ENCODE measurements at places on chromosomes 12 and 14.

DNA sequence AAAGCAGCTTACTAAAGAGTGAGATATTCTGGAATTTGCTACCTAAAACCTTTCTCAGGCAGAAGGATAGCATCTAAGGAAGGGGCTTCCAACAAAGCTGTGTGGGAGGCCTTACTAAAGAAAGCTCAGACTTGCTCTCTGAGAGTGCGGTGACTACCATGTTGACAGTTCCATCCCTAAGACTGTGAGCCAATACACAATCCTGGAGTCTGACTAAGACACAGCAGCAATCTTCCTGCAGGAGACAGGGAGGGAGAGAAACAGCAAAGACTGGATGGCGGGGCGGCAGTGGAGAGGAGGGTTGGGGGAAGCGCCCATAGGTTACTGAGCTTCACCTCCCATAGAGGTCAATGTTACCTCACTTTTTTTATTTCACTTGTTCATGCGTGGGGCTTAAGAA lies 70.9 kb downstream of the KITLG start:
- no peak for ATAC-seq

- ATAC-seq = peak; percentile 50
These were observed at the start of gene PAPLN for GRCh38 chr14:73237219-73237785. TSS of gene PAPLN (plus strand) at chr14:73237506. CDS start at chr14:73239779, 2,273 bp downstream.

DNA sequence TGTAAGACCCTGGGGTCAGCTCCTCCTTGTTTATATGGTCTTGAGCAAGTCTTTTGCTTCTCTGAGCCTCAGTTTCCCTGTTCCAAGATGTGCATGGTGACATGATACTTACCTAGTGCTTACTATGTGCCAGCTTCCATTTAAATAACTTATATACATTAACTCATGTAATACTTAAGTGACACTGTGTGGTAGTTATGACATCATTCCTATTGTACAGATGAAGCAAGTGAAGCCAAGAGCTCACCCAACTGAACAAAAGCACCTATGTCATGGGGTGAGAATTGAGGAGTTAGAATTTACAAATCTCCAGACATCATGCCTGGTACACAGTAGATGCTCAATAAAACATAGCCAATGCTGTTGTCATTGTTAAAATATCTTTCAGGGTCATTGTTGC lies 41.3 kb upstream of the CMKLR1 start:
- ATAC-seq = no peak

GRCh38 chr12:2494486-2495192 lies 300.1 kb upstream of the FKBP4 start:
- peak; percentile 66 for ATAC-seq

DNA sequence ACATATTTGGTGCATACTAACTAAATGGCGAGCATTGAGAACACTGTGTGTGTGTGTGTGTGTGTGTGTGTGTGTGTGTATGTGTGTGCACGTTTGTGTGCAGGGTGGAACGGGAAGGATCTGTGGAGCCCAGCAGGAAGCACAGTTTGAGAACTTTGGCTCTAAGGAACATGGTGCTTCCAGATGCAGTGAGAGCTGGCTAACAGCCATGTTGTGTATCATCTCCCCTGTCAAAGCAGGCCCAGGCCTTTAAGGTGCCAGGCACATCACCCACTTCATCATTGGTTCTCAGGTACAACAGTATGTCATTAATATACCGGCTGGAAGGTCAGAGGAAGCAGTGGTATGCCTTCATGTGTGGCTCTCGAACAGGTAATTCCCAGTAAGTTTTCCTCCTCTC lies 72.5 kb downstream of the SLC8A3 start:
- ATAC-seq = no peak

GRCh38 chr12:4025181-4026019 lies 152.2 kb upstream of the PARP11 start:
- ATAC-seq = no peak

- ATAC-seq = no peak
These were observed 49.8 kb upstream of the LRRK2 start for GRCh38 chr12:40175045-40175444.

- no peak for ATAC-seq
These were observed 63.2 kb upstream of the RIC8B start for GRCh38 chr12:106711316-106711715.

DNA sequence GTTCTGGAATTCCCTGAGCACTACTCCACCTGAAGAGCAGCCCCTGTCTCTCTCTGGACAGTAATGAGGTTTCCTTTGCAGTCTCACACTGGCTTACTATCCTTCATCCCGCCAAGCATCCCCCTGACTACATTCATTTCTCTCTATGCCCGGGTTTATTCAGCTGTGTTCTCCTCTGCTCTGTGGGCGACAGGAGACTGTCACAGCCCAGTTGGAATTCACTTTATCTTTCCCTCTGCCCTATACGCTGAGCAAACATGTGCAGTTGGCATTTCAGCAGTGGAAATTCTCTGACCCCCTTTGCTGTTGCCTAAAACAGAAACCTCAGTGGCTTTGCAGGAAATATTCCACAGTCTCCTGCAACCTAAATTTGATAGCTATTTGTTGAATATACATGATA lies 83.5 kb upstream of the MAX start:
- ATAC-seq = no peak

- ATAC-seq = no peak
These were observed 186.5 kb downstream of the KCNA5 start for GRCh38 chr12:5230156-5230555.

DNA sequence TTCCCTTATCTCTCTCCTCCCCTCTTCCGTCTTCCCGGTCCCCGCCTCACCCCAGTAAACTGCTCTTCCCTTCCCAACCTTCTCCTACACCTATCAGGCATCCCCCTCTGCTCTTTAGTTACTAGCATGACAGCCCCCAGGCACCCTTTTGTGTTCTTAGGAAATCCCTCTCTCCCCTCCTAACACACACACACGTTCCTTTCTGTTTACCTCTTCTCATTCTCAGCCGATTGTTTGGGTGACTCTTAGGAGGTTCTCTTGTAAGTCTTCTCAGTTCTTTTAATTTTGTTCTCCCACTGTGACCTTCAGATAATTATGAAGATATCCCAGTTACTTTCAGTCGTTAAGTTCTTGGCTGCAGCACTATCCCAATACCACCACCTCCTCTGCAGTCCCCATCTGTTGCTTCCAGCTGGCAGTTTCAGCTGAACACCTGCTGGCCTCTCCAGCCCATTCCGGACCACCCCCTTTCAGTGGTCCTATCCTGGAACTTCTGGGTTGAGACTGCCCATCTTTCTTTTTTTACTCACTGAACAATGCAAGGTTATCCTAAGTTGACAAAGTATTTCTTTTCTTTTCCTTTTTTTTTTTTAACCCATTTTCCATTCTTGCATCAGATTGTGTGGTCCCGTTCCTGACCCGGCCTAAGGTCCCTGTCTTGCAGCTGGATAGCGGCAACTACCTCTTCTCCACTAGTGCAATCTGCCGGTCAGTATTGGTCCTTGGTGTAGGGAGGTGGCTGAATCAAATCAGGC lies 711 bp downstream of the MARS1 start:
- ATAC-seq = no peak

DNA sequence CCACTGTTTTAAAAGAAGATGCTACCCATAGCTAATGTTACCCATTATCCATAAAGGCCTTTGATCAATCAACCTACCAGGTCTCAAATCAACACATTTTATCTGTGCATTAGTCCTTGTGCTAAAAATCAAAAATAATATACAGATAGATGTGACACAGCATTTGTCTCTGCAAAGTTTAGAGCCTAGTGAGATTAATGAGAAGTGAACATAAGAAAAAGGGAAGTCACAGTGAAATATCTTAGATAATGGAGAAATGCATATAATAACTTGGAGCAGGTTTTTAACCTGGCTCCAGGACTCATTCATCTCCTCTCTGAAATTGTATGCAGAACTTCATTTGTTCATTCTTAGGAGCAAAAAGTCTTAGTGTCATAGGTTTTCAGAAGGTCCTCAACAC lies 7.2 kb downstream of the PDE3A start:
- no peak for ATAC-seq

DNA sequence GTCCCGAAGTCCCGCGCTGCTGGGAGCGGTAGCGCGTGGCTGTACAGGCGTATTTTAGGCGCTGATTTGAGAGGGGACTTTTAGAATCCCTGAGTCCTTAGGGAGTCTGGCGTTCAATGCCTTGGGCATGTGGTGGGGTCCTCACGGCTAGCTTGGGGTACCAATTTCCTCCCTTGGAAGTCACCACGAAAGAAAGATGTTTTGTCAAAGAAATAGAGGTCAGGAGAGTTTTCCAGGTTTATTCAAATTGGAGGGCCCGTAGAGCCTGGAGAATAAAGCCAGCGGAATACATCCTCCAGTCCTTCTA lies 63.9 kb downstream of the KLHL28 start:
- ATAC-seq = no peak

- ATAC-seq = no peak
These were observed 146.5 kb downstream of the SRGAP1 start for GRCh38 chr12:63990828-63991547.

GRCh38 chr14:22233377-22233776 lies 355.6 kb downstream of the DAD1 start:
- no peak for ATAC-seq

DNA sequence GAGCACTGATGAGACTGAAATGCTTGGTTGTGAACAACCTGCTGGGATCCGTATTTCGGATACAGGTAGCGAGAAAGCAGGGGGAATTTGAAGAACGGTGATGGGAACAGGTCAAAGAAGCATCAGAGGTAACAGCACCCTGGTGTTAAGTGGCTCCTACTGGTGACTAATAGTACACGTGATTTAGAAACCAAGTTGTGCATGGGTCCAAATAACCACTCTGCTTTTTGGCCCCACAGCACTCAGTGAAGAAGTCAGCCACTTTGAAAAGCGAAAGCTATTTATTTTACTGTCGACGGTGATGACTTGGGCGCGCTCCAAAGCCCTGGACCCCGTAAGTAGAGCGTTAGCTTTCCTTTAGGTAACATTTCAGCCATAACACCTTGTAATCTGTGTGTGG lies 16.7 kb downstream of the AK7 start:
- no peak for ATAC-seq

DNA sequence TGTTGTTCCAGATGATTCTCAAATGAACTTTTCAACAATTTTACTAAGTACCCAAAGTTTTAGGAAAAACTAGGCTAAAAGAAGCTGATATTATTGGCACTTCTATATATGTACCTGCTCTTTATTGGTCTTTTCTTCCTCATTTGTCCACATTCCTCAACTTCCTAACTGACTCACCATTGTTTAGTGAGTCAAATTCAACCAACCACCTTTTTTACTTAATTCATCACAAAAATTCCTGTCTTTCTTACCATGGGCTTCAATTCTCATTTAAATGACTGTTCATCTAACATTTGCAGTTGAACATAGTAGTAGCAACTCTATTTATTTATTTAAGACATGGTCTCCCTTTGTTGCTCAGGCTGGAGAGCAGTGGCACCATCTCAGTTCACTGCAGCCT lies 47.6 kb upstream of the SLC2A13 start:
- no peak for ATAC-seq

- ATAC-seq = no peak
These were observed 965 bp upstream of the NOS1 start for GRCh38 chr12:117362391-117362790.

GRCh38 chr12:66776974-66777373 lies 98.1 kb upstream of the GRIP1 start:
- no peak for ATAC-seq

DNA sequence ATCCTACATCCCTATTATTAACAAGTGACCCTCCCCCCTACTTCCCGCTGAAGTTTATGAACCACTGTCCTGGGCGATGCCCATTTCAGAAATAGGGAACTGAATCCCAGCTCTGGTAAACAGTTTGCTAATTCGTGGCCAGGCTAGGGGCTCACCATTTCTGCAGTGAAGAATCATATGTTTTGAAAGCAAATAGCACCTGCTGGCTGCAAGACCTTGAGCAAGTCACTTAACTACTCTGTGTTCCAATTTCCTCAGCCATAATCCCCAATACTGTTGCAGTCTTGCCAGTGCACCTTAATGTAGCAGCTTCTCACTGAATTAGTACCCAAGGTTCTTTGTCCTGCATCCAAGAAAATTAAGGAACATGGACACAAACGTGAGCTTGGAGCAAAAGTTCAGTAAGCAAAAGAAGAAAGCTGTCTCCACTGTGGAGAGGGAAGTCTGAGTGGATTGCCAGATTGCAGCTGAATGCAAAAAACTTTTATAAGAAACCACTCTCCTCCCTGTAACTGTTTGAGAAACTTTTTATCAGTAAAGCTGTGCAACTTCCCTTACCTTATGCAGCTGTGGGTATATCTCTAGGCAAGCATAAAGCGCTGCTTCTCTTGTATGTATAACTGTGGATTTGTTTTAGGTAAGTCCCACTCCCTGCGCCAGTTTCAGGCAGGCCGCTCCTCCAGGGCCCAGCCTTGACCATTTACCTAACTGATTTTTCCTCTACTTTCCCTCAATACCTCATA lies 824 bp downstream of the OAS1 start:
- peak; percentile 44 for ATAC-seq

DNA sequence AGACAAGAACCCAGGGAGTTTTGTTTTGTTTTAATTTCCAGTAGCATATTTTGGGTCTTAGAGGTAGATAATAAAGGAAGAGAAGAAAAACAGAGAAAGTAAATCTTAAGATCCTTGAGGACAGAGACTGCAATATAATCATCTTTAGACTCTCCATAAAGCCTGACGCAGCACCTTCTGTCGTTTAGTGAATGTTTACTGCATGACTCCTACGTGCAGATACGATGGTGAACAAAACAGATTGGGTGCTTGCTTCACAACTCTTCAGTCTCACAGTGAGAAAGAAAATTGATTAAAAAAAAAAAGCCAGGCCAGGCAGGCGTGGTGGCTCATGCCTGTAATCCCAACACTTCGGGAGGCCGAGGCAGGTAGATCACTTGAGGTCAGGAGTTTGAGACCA lies 86.9 kb downstream of the STON2 start:
- ATAC-seq = no peak

DNA sequence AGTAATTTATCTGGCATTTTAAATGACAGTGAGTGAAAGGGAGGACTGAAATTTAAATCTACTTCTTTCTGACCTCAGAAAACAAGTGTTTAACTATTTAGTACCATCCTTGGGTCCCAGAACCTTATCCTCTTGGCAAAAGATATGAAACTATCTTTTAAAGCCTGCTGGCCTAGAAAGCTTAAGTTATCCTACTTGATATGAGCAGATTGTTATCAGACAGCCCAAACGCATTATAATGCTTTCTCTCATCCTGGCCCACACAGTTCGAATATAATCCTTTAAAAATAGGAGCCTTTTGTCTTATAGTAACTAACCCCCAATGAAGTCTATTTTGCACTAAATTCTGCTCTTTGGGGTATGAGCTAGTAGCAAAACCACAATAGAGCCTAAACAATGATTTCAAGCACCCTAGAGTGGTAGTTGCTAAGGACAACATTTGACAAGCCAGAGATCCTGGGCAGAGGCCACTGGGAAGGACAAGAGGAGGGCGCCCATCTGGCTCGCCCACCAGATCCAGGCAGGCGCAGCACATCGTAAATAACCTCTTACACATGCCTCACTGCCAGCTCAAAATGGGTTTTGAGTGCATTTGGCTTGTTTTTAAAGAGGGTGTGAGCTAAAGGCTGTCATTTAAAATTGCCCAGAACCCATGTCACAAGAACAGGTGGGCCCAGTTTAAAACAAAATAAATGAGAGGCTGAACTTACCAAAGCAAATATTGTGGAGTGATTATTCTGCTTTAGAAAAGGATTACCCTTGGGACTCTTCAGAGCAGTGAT lies 37.7 kb upstream of the CRY1 start:
- ATAC-seq = no peak

Data from gastroesophageal sphincter (tissue), 4 donors.